Cortex of kidney (tissue), 1 donor: ENCODE measurements at places on chromosomes 6 and 20.

GRCh38 chr6:130132286-130132701, 90.5 kb downstream of the SAMD3 start:
- no peak for DNase-seq

- DNase-seq = no peak
These were observed 1.5 kb downstream of the SLC29A1 start for GRCh38 chr6:44224965-44225305.

- no peak for DNase-seq
These were observed 91.4 kb downstream of the RREB1 start for GRCh38 chr6:7198833-7199800.

- no peak for DNase-seq
These were observed 73.5 kb downstream of the BFSP1 start for GRCh38 chr20:17457588-17458190.

DNA sequence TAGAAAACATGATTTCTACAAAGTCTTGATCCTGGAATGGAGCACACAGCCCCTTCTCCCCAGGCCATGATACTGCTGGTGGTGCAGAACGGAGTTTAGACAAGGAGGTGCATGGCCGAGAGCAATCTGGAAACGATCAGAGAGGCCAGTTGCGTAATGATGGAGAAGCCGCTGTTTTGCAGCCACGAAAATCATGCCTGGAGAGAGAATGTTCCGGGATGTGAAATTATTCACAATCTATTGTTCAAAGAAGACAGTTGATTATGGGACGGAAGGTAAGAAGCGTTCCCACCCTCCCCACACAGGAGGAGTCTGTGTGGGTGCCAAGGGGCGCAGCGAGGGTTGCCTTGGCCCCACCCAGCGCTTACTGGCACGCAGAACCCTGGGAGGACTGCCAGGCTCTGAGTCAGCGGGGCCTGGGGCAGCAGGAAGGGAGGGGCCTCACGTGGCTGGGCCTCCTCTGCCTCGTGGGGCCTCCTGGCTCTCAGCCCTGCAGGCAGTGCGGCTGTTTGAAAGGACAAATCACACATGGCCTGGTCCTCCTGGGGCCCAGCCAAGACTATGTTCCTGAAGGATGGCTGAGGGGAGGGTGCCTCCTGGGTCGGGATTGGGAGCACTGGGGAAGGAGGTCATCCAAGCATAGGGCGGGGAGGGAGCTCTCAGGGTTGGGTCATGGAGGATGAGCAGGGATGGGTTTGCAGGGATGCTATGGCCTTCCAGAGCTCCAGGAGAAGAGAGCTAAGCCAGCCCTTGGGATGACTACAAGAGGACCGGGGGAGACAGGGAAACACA, 8.7 kb upstream of the AP5S1 start:
- peak; percentile 57 for DNase-seq

- DNase-seq = no peak
These were observed 215.0 kb upstream of the MARCKS start for GRCh38 chr6:113642001-113642713.

GRCh38 chr6:156617376-156617775, 159.8 kb upstream of the ARID1B start:
- DNase-seq = peak; percentile 7

GRCh38 chr20:16215041-16215440, 358.2 kb downstream of the KIF16B start:
- no peak for DNase-seq

- DNase-seq = no peak
These were observed 163.3 kb upstream of the BMP2 start for GRCh38 chr20:6604179-6604578.

DNA sequence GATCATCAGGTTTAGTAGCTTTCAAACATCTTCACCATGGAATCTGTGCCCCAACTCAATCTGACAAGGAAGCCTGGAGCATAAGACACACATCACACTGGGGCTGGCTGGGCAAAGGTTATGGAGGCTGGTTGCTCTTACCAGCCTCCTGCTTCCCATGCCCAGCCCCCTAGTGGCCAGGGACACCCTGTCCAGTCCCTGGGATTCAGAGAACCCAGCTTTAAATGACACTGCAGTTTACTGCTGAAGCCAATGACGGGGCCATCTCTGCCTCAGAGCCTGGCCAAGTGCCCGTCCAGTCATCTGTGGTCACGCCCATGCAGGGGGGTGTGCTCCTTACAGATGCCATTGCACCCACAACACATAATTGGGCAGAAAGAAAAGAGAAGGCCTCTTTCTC, 272.9 kb downstream of the SMOC2 start:
- no peak for DNase-seq

- DNase-seq = no peak
These were observed 859.7 kb upstream of the ADGRB3 start for GRCh38 chr6:67775333-67775732.

GRCh38 chr6:166561771-166562359, 24.6 kb downstream of the RAMACL start:
- DNase-seq = no peak

DNA sequence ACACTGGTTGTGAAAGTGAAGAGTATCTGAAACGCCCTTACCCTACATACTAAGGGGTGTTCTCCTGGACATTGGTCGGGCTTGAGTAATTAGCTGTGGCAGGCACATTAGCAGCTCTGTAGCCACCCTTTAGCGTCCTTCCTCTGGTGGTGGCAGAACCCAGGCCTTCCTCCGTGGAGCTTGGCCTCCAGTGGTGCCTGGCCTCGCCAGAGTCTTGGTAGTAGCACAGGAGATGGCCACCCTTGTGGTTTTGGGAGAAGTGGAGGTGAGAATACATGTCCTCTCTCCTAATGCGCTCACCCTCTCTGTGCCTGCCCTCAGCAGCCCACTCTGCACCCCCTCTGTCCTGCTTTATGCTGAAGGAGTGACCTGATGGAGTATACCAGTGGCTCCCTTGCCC, 17.6 kb upstream of the UQCC2 start:
- DNase-seq = no peak

- DNase-seq = no peak
These were observed 33.6 kb downstream of the COL20A1 start for GRCh38 chr20:63326314-63327230.

DNA sequence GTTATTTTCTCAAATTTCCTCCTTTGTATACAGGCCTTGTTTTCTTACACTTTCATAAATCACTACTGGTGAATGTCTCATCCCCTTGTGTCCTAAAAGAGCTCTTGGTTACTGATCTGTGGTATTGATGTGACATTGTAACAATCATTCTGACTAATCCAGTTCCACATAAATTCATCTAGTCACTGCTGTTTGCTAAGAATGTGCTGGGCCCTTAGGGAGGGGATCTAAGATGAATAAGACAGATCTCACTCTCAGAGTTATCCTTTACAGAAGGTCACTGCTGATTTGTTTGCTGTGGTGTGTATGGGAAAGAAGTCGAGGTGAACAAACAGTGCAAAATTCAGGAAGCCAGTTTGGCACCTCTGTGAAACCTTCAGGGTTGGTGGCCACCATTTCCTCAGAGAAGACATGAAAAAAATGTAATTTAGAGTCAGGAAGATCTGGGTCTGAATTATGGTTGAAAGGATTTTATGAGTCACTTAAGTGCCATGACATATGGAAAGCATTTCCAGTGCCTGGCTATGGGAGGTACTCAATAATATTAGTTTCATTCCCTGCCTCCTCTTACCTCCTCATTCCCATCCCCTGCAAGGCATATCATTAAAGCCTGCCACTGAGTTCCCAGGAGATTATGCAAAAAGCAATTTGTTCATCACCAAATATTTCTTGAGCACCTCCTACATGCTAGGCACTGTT, 121.8 kb downstream of the COL9A1 start:
- no peak for DNase-seq

- no peak for DNase-seq
These were observed 150.5 kb downstream of the TBC1D32 start for GRCh38 chr6:121183742-121184141.

GRCh38 chr20:45346291-45346718, 1.9 kb downstream of the SDC4 start:
- DNase-seq = no peak

DNA sequence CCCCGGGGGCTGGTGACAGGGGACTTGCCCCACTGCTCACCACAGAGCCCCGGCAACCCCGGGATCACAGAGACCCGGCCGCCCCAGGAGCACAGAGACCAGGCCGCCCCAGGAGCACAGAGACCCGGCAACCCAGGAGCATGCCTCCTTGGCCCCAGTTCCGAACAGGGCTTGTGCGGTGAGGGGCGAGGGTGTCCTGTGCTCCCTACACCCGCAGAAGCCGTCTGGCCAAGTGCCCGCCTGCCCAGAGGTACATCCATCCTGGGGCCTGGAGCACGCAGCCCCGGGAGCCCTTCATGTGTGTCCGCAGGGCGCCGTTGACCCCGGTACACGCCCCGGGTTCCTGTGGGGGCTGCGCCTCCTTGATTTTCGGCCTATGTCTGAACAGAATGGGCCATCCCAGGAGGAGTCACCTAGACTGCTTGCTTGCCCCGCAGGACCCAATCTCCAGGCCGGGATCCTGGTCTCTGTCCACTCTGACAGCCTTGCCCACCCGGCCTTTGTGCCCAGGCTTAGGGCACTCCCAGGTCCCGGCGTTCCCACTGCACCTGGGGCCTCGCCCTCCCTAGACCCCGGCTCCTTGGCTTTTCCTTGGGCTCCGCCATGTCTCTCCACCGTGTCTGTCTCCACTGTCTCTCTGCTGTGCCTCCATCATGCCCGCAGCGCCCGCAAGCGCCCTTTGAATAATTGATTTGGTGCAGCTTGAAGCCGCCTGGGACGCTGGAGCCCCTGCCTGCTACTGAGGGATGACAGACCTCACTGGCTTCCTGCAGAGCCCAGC, 219.8 kb downstream of the ERMARD start:
- DNase-seq = no peak

GRCh38 chr6:137867685-137868509, 838 bp downstream of the TNFAIP3 start:
- no peak for DNase-seq

DNA sequence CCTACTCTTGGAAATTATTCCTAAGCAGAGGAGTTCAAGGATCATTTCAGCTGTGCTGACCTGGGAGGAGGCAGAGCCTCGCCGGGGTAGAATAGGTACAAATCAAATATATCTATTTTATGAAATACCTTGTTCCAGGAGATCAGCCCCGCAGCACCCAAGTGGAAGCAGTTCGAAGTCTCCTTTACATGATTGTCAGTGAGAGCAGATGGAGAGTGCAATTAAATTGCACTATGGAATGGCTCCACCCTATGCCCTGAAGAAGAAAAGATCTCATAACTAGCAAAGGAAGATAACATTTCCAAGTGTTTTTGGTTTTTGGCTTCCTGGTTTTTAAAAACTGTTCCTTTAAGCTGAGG, 31.4 kb downstream of the DUSP22 start:
- no peak for DNase-seq

- DNase-seq = no peak
These were observed 174.3 kb upstream of the TNFAIP3 start for GRCh38 chr6:137692806-137693205.

GRCh38 chr6:111791415-111791814, 81.8 kb downstream of the FYN start:
- no peak for DNase-seq

- DNase-seq = no peak
These were observed 4.1 kb downstream of the ATP9A start for GRCh38 chr20:51763965-51764602.

- DNase-seq = no peak
These were observed 130.6 kb downstream of the NFATC2 start for GRCh38 chr20:51411870-51412269.

DNA sequence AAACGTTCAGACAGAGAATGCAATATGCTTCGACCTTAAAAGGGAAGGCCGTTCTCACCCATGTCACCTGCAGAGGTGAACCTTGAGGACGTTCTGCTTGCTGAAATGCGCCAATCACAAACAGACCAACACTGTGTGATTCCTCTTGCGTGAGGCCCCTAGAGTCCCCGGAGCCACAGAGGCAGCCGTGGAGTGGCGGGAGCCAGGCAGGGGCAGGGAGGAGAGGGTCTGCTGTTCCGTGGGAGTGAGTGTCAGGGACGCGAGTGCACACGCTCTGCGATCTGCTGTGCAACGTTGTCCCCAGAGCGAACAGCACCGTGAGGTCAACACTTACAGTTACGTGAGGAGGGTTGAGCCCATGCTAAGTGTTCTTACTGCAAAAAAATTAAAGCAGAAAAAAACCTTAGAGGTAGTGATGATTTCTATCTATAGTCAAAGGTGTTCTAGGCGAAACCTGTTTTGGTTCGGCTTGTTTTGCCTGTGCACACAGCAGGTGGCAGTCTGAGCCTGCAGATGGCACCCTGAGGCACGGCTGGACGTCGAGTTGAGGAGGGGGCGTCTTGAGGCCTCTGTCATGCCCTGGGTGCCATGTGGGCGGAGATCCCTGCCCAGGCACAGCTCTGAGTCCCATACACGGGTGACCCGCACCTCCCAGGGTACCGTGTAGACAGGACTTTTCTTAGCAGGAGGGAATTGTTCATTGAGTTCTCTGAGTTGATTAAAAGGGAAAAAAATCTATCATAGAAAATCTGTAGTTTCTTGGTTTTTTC, 71.7 kb upstream of the FRMD1 start:
- DNase-seq = no peak

DNA sequence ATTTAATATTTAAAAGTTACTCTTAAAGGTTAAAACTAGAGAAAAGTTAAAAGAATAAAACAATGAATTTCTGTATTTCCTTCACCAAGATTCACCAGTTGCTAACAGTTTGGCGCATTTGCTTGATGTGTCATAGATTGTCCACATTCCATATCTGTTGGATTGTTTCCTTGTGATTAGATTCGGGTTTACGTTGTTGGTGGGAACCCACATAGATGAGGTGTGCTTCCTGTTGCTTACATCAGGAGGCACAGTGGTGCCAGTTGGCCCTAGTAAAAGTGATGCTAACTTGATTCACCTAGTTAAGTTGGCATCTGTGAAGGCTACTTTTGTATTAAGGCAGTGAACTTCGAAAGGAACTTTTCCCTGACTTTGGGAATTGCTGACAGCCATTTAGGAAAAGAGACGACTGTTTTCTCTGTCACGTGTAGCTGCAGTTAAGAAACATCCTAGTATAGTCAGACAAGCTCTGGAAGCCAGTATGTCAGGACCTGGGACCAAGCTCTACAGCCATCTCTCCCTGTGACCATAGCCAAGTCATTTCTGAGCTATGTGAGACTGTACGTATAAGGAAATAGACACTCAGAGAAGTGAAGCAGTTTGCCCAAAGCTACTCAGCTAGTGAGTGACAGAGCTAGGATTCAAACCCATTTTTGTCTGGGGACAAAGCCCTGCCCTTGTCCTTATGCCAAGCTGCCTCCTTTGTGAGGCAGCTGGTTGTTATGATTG, 49.0 kb downstream of the PPARD start:
- no peak for DNase-seq

DNA sequence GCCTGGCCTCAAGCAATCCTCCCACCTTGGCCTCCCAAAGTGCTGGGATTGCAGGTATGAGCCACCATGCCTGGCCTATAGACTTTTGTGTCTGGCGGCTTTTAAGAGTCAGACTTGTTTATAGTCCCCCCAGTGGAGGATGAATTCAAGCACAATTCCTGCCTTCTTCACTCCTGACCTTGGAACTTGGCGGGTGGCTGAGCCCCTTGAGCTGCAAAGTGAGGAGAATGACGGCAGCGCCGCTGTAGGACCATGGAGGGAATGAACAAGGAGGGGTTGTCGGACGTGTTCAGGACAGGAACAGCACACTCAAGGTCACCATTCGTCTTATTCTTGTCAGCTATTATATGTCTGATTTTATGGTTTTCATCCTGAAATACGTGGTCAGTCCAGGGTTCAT, 265.4 kb downstream of the CDH4 start:
- no peak for DNase-seq
